Right atrium auricular region (tissue), 2 donors: ENCODE measurements at places on chromosomes 2 and 18. TPM values are rescaled to one million over a fixed set of nuclear protein-coding genes. Genes with fewer than 3 reads are reported as not detected.

Gene RNF152
- total RNA-seq, result 11.3 TPM

Gene ANKMY1
- 7.9 TPM for total RNA-seq

Gene RTP5
- not detected for total RNA-seq

GRCh38 chr2:73588177-73588576, 54.0 kb downstream of the NAT8 start:
- no peaks in the 10 kb centered on the region for H3K4me1 ChIP-seq
- no peak overlapping the region for H3K4me3 ChIP-seq
- H3K36me3 ChIP-seq, result no peaks in the 10 kb centered on the region
- no peak for DNase-seq

- no peak overlapping the region for H3K4me3 ChIP-seq
- no peak for DNase-seq
- no peaks in the 10 kb centered on the region for H3K27me3 ChIP-seq
These were observed 15.0 kb downstream of the SLC30A3 start for GRCh38 chr2:27247893-27248292.

GRCh38 chr2:33929467-33929866, 330.4 kb upstream of the FAM98A start:
- H3K27me3 ChIP-seq, result no peaks in the 10 kb centered on the region
- H3K27ac ChIP-seq, result no peak overlapping the region
- H3K4me3 ChIP-seq, result no peak overlapping the region
- H3K4me1 ChIP-seq, result no peaks in the 10 kb centered on the region

- H3K4me1 ChIP-seq, result no peaks in the 10 kb centered on the region
- peak overlapping the region; percentile 30 for H3K4me3 ChIP-seq
- H3K27ac ChIP-seq, result peak overlapping the region; percentile 57
- no peak for DNase-seq
- H3K36me3 ChIP-seq, result no peaks in the 10 kb centered on the region
- H3K27me3 ChIP-seq, result no peaks in the 10 kb centered on the region
These were observed 3.5 kb downstream of the NBEAL1 start for GRCh38 chr2:203018181-203018580.

GRCh38 chr18:48668466-48669179, 129.8 kb downstream of the CTIF start:
- peaks cover 11% of the 10 kb centered on the region for H3K4me1 ChIP-seq
- H3K27ac ChIP-seq, result no peak overlapping the region
- no peaks in the 10 kb centered on the region for H3K27me3 ChIP-seq
- H3K4me3 ChIP-seq, result no peak overlapping the region
- H3K36me3 ChIP-seq, result peaks cover 59% of the 10 kb centered on the region
